GM19239 (cell line): ENCODE measurements at places on chromosomes 1 and 21.

- DNase-seq, result no peak
Observed at GRCh38 chr1:18530587-18531502, 50.1 kb downstream of the KLHDC7A start.

GRCh38 chr1:105100102-105100501, 1350.4 kb downstream of the AMY1C start:
- DNase-seq, result no peak

DNA sequence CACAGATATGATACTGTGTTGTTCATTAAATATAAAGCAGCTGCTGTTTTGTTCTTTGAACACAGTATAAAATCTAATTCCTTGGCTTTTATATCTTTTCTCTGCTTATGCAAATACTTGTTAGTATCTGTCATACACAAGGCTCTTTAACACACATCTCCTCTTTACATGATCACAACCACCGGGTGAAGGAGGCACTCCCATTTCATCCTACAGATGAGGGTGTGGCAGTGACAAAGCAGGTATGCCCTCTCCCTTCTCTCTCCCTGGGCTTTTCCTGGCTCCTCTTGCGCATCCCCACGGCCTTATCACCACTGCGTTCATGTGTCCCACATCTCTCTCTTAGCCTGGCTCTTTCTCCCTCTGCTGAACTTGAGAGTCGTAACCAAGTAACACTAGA, 38.2 kb downstream of the JUN start:
- DNase-seq, result no peak

DNA sequence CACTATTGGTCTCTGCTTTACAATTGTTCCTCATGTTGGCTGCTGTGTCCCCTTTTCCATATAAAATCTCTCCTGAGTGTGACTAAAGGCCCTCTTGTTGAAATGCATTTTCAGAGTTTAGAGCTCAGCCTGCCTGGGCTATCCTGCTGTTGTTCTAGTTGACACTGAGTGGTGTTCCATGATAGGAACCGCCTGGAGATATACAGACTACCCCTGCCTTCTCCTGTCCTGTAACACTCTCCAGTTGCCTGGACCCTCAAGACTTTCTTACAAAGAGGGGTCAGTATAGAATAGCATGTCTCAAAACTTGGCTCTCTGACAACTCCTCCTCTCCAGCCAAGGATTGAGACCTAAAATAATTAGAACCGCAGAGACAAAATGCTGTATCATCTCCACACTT, 152.0 kb upstream of the POU3F1 start:
- DNase-seq, result no peak

DNA sequence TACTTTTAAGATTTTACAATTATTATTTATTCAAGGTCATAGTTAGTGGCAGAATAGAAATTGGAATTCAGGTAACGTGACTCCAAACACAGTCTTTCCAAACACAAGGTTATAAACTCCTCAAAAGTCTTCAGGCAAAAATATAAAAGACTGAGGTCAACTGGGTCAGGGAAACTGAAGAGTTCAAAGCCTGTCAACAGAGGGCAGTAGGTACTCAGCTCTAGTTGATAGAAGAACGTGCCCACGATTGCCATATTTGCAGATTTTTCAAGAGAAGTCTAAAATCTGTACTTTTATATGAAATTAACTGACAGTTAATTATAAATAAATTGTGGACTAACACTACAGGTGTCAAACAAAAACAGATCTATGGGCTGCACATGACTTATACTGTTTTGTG, 135.0 kb downstream of the LHX4 start:
- DNase-seq, result no peak

DNA sequence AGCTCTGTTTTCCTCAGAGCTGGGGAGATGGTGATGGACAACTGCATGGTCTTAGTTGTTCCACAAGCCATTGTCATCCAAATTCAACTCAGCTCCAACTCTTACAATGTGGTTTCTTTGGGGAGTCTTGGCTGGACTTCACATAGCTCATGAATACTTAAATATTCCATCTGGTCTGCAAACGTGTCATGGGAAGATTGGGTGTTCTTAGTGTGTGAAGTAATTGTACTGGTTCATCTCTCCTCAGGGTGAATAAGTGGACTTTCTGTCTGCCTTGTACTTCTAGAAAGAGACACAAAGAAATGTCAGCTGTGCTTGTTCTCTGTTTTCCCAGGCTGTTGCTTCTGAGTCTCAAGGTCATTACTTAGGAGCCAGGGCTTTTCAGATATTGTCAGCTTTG, 106.6 kb downstream of the VPS13D start:
- no peak for DNase-seq

GRCh38 chr1:119715542-119715941, 3.8 kb downstream of the PHGDH start:
- no peak for DNase-seq

GRCh38 chr1:26016953-26017545, 4.5 kb upstream of the EXTL1 start:
- no peak for DNase-seq

DNA sequence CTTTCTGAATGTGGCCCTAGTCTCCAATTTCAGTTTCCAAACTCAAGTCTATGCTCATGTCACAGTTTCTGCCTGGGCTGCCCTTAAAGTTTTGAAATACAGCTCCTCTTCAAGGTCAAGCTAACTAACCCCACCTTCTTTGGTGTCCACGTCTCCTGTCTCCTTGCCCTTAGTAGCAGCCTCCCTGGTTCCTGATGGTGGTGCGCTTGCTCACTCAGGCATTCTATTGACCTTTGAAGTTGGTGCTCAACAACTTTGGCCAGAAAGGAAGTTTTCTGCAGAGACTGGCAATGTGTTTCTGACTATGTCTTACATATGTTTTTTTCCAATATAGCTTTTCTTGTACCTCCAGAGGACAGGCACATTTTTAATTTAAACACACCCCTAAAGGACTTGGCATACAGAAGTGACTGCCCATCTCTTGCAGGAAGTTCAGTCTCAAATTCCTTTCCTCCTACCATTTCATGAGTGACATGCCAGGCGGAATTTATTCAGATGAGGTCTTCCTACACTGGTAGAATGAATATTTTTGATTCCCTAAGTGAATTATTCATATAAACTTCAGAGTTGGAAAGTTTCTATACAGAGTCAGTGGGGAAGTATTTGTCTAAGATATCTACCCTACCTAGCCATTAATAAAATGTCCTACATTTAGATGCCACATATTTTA, 364.3 kb upstream of the USP24 start:
- no peak for DNase-seq
